NCI-H1930 (cell line): ENCODE measurements at places on chromosomes 5 and 9.

GRCh38 chr9:135547756-135548736, 2.1 kb downstream of the OBP2A start:
- DNase-seq: no peak

GRCh38 chr5:136202469-136203205, 9.7 kb upstream of the SMIM32 start:
- no peak for DNase-seq

DNA sequence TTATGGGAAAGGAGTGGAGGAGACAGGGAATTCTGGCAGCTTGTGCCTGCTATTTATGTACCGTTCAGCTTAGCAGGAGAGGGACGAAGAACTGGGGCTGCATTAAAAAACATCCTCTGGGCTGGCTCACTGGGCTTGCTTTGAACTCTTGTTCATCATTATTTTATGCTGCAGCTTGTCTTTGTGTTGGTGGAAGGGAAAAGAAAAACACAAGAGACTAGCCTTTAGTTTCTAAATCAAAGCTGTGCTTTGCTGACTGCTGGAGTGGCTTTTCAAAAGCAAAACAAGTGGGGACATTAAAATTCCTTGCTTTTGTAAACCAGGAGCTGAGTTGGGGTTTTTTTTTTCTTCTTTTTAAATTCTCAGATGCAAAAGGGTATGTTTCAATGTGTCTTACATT, 5.9 kb upstream of the RGMB start:
- no peak for DNase-seq

DNA sequence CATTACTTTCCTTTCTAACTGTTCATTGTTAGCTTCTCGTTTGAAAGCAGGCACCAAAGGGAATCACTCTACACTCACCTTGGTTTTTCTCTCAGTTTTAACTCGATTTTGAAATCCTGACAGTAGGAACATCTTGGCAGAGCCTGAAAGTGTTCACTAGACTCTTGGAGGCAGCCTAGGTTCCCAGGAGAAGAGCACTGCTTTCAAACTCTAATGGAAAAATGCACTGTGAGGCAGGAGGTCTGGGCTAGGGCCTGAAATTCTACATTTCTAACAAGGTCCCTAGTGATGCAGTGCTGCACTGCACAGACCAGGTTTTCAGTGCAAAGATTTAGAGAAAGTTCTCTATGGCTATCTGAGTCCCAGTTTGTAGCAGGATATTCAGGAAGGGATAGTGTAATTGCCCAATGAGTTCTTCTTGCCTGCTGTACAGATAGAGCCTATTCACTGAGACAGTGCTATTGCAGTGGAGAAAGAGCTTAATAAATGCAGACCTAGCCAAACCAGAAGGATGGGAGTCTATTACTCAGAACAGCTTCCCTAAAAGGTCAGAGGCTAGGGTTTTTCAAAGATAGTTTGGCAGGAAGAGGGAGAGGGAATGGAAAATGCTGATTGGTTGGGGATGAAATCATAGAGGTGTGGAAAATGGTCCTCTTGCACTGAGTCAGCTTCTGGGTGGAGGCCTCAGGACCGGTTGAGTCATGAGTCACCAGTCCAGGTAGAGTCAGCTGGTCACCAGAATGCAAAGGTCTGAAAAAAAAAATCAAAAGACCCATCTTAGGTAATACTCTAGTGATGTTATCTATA, 153.9 kb downstream of the GPBP1 start:
- no peak for DNase-seq

DNA sequence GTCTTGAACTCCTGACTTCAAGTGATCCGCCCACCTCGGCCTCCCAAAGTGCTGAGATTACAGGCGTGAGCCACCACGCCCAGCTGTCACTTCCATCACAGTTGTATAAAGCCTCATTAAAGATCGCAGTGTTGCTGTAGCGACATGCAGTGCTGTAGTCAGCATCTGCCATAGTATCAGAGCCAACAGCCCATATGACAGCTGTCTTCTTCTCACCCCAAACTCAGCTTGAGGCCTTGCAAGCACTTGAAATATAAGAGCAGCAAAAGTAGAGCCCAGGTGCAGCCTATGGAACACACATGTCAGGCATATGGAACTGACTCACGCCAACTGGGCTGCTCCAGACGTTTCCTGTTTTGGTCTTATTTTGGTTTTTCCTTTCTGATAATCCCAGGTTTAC, 167.8 kb downstream of the TRIO start:
- DNase-seq: no peak

DNA sequence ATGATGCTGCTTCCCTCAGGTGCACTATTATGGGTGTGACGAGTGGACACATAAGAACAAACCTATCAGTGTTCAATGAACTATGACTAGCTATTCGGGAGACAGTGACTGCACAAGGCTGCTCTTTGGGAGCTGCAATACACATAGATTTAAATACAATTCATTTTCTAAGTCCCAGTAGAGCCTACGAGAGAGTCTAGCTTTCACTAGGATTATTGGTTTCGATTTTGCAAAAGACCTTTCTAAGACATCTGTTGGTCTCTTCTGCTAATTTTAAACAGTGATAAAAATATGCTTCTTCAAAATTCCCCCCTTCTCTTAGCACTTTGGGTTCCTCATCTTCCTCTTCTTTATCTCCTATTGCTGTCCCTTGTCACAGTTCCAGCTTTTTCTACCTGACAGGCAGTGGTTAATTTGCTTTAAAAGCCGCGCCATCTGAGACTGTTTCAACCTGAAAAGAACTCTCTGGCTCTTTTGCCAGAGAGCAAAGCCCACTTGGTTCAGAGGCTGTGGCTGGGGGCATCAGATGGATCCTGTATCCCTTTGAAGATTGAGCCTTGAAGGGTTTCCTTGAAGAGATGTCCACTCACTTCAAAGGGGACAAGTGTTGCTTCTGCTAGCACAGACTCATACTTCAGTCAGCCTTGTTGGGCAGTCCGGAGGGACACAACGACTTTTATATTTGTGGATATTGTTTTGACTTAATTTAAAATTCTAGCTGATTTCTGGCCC, 241.5 kb downstream of the MAN2A1 start:
- DNase-seq: no peak

DNA sequence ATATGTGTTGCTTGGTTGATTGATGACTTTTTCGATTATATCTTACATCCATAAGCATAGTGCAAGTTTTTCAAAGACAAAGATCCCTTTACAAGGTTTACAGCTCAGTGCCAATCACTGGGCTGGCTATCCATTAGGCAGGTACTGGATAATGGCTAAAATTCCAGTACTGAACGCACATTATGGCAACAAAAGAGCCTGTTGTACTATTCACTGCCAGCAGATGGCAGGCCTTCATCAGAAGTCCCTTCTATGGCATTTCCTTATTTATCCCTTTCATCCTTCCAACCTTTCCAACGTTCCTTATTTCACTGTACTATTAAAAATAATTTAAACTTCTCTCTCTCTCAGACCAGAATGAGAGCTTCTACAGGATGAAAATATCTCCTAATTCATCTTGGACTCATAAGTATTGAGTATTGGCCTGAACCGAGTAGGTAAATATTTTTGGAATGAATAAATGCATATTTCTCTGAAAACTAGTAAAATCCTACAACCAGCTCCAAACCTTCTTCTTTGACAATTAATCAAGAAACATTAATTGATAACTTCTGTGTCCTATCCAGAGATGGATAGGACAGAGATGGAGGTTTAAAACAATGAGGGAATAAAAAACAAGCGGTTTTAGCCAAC, 6.7 kb upstream of the WNT8A start:
- DNase-seq: peak; percentile 3

DNA sequence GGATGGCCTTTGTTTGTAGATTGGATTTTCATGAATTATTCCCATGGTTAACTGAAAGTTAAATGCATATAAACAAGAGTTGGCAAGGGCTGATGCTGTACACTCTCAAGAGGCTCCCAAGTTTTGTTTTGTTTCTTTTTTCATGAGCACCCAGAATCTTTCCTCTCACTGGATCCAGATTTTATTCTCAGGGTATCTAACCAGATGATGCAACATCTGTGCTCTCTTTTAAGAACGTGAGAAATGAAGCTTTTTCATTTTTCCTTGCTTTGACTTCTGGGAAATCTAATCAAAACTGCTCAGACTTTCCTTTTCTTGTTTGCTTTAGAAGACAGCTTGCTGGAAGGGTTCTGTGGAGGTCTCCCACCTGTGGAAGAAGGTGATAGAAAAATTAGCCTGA, 142.7 kb upstream of the SLC12A2 start:
- no peak for DNase-seq

GRCh38 chr5:107696080-107696479, 25.3 kb upstream of the EFNA5 start:
- no peak for DNase-seq

GRCh38 chr5:156497804-156498208, 170.8 kb downstream of the SGCD start:
- DNase-seq: no peak

DNA sequence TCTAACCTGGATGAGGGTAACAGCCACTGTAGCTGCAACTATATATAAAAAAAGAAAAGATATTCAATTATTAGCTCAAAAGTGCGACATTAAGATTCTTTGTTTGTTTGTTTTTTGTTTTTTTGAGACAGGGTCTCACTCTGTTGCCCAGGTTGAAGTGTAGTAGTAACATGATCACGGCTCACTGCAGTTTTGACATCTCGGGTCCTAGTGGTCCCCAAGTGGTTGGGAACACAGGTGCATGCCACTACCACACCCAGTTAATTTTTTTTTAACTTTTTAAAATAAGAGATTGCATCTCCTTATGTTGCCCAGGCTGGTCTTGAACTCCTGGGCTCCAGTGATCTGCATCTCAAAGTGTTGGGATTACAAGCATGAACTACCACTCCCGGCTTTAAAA, 61.8 kb downstream of the MEF2C start:
- no peak for DNase-seq

DNA sequence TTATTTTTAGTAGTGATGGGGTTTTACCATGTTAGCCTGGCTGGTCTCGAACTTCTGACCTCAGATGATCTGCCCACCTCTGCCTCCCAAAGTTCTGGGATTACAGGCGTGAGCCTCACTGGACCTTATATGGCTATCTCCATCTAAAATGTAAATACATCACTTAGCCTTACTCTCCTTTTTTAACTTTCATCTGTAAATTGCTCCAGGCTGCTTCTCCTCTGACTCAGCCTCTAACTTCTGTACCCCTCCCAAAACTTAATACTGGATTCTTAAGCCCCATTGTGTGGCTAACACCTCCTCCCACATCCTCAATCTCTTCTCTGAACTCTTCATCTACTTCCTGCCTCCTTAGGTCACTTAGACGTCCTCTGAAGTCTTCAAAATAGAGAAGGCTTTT, 4.0 kb downstream of the SNX30 start:
- no peak for DNase-seq

DNA sequence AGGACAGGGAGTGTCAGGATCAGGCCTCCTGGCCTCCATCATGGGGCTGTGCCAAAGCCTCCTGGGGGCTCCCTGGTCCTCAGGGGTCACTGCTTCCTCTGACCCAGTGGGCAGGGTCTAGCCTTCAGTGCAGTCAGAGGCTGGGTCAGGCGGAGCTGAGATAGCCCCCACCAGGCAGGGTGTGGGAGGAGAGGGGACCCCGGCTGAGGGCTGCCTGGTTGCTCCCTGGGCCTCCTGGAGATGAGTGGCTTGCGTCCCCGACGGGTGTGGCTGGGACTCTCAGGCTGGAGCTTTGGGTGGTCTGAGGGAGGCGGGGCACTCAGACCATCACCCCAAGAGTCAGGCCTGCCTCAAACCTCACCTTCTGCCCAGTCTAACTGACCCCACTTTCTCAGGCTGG, 21.7 kb downstream of the FAM163B start:
- DNase-seq: no peak

DNA sequence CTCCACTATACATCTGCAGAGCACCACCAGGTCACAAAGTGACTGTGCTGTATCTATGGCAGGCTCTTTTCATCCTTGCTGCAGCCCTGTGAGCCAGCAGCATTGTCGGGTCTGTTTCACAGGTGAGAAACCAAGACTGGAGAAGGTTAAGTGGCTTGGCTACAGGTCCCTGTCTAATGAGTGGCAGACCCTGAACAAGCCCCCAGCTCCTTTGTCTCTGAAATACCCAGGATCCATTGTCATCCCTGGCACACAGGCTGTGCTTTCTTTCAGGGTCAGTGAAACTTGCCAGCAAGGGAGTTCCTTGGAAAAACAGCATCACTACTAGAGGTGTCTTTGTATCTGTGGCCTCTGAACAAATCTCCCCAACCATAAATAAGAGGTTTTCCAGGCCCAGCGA, 27.6 kb upstream of the CXCL14 start:
- no peak for DNase-seq

- DNase-seq: no peak
Observed at GRCh38 chr5:98308231-98308630, 465.2 kb upstream of the RGMB start.

- no peak for DNase-seq
Observed at GRCh38 chr9:92191801-92192200, 76.6 kb upstream of the SPTLC1 start.

GRCh38 chr9:126612813-126613641, 701 bp upstream of the LMX1B start:
- DNase-seq: no peak

DNA sequence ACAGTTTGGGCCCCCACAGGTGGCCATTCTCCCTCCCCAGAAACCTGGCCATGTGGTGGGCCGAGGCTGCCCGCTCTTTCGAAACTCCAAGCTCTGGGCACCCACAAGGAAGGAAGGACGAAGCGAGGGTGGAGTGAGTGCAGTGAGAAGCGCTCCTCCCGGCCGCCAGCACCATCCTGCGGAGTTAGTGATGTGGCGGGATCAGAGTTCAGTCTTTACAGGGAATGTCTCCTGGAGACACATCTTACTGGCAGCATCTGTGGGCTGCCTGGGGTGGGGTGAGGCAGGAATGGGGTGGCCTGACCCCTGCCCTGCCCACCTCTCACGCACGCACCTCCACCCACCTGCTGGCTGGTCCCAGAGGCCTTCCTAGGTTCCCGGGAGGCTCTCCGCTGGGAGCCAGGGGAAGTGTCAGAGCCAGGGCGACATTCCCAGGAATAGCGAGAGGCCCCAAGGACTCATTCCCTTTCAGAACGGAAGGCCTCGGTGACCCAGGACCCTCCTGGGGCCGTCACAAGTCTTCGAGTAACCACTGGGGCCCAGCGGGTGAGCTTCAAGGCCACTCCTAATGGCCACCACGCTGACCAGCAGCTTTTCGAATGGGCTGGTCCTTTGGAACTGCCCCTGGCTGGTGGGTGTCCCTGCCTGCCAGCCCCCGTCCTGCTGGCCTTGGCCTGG, 5.5 kb upstream of the RNU6ATAC start:
- DNase-seq: no peak

- DNase-seq: no peak
Observed at GRCh38 chr5:133900534-133901270, 67.7 kb downstream of the C5orf15 start.

DNA sequence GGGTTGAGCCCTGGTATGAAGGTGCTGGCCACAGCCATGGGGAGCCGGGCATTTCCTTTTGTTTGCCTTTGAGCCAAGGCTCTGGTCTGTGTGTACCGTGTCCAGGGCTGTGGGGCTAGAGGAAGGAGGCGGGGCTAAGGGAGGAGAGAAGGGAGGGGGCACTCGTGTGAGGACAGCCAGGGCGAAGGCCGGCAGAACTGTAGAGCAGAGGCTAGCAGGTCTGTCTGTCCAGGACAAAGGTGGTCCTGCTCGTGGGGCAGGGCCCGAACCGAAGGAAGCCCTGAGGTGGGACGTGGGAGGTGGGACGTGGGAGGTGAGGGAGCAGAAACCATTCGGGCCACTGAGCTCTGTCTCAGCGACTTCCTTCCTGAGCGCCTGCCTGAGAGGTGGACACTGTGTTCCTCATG, 41.3 kb upstream of the TESK1 start:
- no peak for DNase-seq

GRCh38 chr5:100623719-100624118, 88.5 kb downstream of the FAM174A start:
- DNase-seq: no peak
